ENCODE measurements at places on chromosomes 5 and 9.

GRCh38 chr5:131441184-131441583 lies 177.3 kb downstream of the CDC42SE2 start:
- DNase-seq, result no peak

GRCh38 chr9:135348076-135348787 lies 131.3 kb upstream of the PPP1R26 start:
- no peak for DNase-seq

DNA sequence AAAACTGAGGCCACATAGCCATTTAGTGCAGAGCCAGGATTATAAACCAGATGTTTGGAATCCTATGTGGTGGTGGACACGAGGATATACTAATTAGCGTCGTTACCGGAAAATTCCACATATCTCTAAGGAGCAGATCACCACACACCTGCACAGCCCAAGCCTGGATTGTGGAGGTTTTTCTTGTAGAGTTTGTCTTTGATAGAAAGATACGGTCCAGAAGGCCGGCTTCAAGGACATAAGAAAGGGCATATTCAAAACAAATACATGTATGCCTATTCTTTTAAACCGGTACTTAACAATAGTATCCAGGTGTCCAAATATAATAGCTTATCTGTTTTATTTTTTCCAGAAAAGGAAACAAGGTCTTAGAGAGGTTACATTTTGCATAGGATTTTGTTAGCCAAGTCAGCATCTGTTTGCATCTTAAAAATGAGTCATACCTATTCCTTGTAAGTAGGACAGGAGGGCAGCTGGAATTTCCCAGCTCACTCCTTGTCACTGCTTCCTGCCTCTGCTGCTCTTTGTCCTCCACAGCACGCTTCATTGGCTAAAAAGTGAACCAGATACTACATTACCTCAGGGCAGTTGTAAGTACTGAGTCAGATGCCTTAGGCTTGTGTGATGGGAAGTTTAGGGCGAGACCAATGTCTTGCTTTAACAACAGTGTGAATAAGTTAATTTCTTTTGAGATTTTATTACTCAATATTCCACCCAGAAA lies 3.6 kb downstream of the TMC1 start:
- DNase-seq, result no peak

GRCh38 chr5:7811715-7812114 lies 39.2 kb downstream of the CFAP90 start:
- no peak for DNase-seq

DNA sequence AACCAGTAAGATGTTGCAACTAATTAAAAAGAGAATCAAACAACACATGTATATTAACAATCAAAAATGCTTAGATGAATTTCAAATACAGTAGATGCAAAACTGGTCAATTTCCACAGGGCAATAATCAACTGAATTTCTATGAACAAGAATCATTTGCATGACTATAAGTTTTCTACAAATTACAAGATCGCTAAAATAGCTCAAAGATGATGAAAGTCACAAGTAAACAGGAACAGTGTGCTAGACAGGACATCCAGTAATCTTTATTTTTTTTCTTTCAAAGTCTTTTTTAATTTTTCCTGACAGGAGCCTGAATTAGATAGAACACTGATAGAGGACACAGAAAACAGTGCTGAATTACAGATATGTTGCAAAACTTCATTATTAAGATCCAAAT lies 608.2 kb upstream of the DAB2 start:
- DNase-seq, result no peak
